ENCODE measurements at places on chromosomes 1 and 21. TPM values are rescaled to one million over a fixed set of nuclear protein-coding genes. Genes with fewer than 3 reads are reported as not detected.

- H3K27me3 ChIP-seq, result peaks cover 12% of the 10 kb centered on the region
- no peaks in the 10 kb centered on the region for H3K36me3 ChIP-seq
- DNase-seq, result no peak
- no peaks in the 10 kb centered on the region for H3K4me1 ChIP-seq
- no peak overlapping the region for H3K27ac ChIP-seq
- H3K4me3 ChIP-seq, result no peak overlapping the region
Measured at GRCh38 chr1:46171351-46171750, 3.5 kb upstream of the TSPAN1 start.

DNA sequence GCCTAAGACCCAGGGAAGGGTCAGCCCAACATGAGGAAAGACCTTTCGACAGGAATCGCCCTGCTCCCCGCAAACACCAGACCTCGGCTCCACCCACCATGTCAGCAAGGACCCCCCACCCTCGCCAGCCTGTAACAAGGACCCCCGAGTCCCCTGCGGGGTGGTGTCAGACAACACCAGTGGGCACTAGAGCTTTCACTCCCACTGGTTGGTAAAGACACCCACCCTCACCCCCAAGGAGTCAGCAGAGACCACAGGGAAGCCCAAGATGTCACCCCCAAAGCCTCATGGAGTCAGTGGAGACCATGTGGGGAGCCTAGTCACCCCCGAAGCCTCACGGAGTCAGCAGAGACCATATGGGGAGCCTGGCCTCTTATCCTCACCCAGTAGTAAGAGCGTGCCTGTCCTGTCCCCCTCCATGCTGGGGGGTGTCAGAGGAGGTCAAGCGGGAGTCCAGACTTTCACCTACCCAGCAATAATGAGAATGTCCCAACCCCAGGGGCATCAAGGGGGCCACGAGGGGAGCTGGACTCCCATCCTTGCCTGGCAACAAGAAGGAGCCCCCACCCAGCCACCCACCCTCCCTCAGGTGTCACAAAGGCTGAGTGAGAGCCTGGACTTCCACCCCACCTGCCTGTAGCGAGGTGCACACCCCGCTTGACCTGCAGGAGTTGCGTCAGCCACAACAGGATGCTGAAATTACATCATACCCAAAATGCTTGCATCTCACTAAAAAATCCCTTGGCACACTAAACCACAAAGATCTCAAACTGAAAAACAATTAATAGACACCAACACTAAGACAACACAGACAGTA is 24.8 kb downstream of the SLC19A1 start:
- H3K4me3 ChIP-seq, result no peak overlapping the region
- peaks cover 2% of the 10 kb centered on the region for H3K27me3 ChIP-seq
- DNase-seq, result no peak
- H3K4me1 ChIP-seq, result peaks cover 9% of the 10 kb centered on the region
- H3K27ac ChIP-seq, result no peak overlapping the region

DNA sequence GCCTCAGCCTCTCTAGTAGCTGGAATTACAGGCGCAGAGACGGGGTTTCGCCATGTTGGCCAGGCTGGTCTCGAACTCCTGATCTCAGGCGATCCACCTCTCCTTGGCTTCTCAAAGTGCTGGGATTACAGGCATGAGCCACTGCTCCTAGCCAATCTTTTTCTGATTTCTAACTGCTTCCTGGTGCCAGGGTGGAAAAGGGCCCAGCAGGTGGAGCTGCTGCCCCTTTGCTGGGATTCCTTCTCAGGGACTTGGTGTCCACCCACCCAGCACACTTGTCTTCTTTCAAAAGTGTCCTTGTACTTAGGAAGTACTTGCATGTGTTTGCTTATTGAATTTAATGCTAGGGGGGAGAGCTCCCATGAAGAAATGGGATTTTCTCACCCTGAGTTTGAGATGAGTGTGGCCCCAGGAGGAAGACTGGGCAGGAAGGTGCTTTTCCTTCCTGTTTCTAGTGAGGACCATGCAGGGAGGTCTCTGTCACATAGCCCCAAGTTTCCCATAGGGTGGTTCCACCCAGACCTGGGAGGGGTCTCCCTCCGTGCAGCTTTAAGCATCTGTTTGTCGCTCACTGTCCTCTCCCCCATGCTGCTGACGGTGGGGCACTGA is 14.2 kb downstream of the UTP11 start:
- peak; percentile 52 for DNase-seq
- H3K36me3 ChIP-seq, result peaks cover 7% of the 10 kb centered on the region
- H3K4me1 ChIP-seq, result peaks cover 42% of the 10 kb centered on the region

GRCh38 chr1:29330856-29331255 is 94.5 kb downstream of the PTPRU start:
- no peak for DNase-seq
- H3K27me3 ChIP-seq, result peaks cover 3% of the 10 kb centered on the region
- H3K27ac ChIP-seq, result no peak overlapping the region
- H3K36me3 ChIP-seq, result no peaks in the 10 kb centered on the region
- no peak overlapping the region for H3K4me3 ChIP-seq

- H3K27me3 ChIP-seq, result no peaks in the 10 kb centered on the region
- DNase-seq, result no peak
- no peak overlapping the region for H3K4me3 ChIP-seq
- H3K4me1 ChIP-seq, result peaks cover 7% of the 10 kb centered on the region
Measured at GRCh38 chr1:164830628-164831027, 271.6 kb downstream of the PBX1 start.

- DNase-seq, result no peak
- no peak overlapping the region for H3K27ac ChIP-seq
- no peak overlapping the region for H3K4me3 ChIP-seq
- H3K4me1 ChIP-seq, result no peaks in the 10 kb centered on the region
- H3K36me3 ChIP-seq, result no peaks in the 10 kb centered on the region
Measured at GRCh38 chr1:113247355-113247754, 143.0 kb upstream of the MAGI3 start.

GRCh38 chr1:199948587-199949280 is 78.8 kb upstream of the NR5A2 start:
- peak overlapping the region; percentile 16 for H3K27ac ChIP-seq
- H3K4me1 ChIP-seq, result peaks cover 11% of the 10 kb centered on the region
- peaks cover 1% of the 10 kb centered on the region for H3K27me3 ChIP-seq
- H3K36me3 ChIP-seq, result peaks cover 7% of the 10 kb centered on the region

- no peak for DNase-seq
- H3K36me3 ChIP-seq, result no peaks in the 10 kb centered on the region
- no peak overlapping the region for H3K4me3 ChIP-seq
Measured at GRCh38 chr1:172670791-172671190, 11.9 kb downstream of the FASLG start.

- H3K4me3 ChIP-seq, result no peak overlapping the region
- DNase-seq, result no peak
Measured at GRCh38 chr1:244084763-244085162, 33.7 kb downstream of the ZBTB18 start.

- no peak overlapping the region for H3K27ac ChIP-seq
- H3K4me3 ChIP-seq, result no peak overlapping the region
- H3K4me1 ChIP-seq, result no peaks in the 10 kb centered on the region
- no peak for DNase-seq
Measured at GRCh38 chr1:49686107-49686506, 337.6 kb downstream of the AGBL4 start.

- H3K4me1 ChIP-seq, result peaks cover 10% of the 10 kb centered on the region
- peaks cover 10% of the 10 kb centered on the region for H3K27me3 ChIP-seq
- no peak overlapping the region for H3K4me3 ChIP-seq
- no peaks in the 10 kb centered on the region for H3K36me3 ChIP-seq
- no peak overlapping the region for H3K27ac ChIP-seq
Measured at GRCh38 chr1:182304218-182304617, 87.4 kb downstream of the GLUL start.

- no peak overlapping the region for H3K27ac ChIP-seq
- no peaks in the 10 kb centered on the region for H3K27me3 ChIP-seq
- H3K4me1 ChIP-seq, result peaks cover 61% of the 10 kb centered on the region
- no peak overlapping the region for H3K4me3 ChIP-seq
- H3K36me3 ChIP-seq, result no peaks in the 10 kb centered on the region
Measured at GRCh38 chr1:62722796-62723195, 34.6 kb upstream of the DOCK7 start.

DNA sequence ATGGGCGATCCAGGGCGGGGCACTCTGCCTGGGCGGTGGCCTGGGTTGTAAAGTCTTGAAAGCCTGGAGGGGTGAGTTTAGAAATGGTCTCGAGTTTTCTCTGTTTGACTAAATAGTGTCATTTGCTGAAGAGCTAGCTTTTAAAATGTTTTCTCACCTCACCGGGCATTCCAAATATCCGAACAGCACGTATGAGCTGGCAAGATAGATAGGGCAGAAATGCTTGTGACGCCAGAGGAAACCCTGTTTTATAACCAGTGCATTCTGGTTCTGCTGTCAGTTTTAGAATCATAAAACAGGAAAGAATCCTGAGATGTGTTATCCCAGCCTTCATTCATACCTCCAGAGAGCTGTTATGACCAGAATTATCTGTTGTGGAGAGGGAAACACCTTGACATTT is 725 bp downstream of the RTCA start:
- H3K4me3 ChIP-seq, result peak overlapping the region; percentile 100
- peaks cover 25% of the 10 kb centered on the region for H3K4me1 ChIP-seq
- peaks cover 44% of the 10 kb centered on the region for H3K36me3 ChIP-seq

GRCh38 chr1:36301220-36301619 is 4.9 kb upstream of the SH3D21 start:
- H3K27ac ChIP-seq, result peak overlapping the region; percentile 69
- peaks cover 39% of the 10 kb centered on the region for H3K4me1 ChIP-seq
- peaks cover 3% of the 10 kb centered on the region for H3K27me3 ChIP-seq
- H3K4me3 ChIP-seq, result no peak overlapping the region
- DNase-seq, result no peak
- peaks cover 47% of the 10 kb centered on the region for H3K36me3 ChIP-seq

GRCh38 chr1:233523047-233523446 is 90.9 kb upstream of the KCNK1 start:
- H3K27me3 ChIP-seq, result no peaks in the 10 kb centered on the region
- no peaks in the 10 kb centered on the region for H3K4me1 ChIP-seq
- DNase-seq, result no peak
- H3K4me3 ChIP-seq, result no peak overlapping the region

- no peaks in the 10 kb centered on the region for H3K27me3 ChIP-seq
- no peak overlapping the region for H3K27ac ChIP-seq
- peaks cover 32% of the 10 kb centered on the region for H3K4me1 ChIP-seq
- no peaks in the 10 kb centered on the region for H3K36me3 ChIP-seq
- DNase-seq, result peak; percentile 73
Measured at GRCh38 chr1:58739856-58740466, 40.1 kb upstream of the MYSM1 start.

GRCh38 chr1:86998727-86999126 is 84.3 kb downstream of the HS2ST1 start:
- H3K27ac ChIP-seq, result no peak overlapping the region
- no peaks in the 10 kb centered on the region for H3K27me3 ChIP-seq
- peaks cover 4% of the 10 kb centered on the region for H3K36me3 ChIP-seq

DNA sequence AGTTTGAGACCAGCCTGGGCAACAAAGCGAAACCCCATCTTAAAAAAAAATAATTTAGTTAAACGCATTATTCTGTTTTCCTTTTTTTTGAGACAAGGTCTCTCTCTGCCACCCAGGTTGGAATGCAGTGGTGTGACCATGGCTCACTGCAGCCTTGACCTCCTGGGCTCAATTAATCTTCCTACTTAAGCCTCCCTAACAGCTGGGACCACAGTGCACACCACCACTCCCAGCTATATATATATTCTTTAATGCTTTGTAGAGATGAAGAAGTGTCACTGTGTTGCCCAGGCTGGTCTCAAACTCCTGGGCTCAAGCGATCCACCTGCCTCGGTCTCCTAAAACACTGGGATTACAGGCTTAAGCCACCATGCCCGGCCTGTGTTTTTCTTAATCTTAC is 7.7 kb upstream of the KLF17 start:
- DNase-seq, result no peak
- peaks cover 11% of the 10 kb centered on the region for H3K4me1 ChIP-seq
- H3K27me3 ChIP-seq, result peaks cover 2% of the 10 kb centered on the region
- H3K27ac ChIP-seq, result no peak overlapping the region
- H3K36me3 ChIP-seq, result no peaks in the 10 kb centered on the region

DNA sequence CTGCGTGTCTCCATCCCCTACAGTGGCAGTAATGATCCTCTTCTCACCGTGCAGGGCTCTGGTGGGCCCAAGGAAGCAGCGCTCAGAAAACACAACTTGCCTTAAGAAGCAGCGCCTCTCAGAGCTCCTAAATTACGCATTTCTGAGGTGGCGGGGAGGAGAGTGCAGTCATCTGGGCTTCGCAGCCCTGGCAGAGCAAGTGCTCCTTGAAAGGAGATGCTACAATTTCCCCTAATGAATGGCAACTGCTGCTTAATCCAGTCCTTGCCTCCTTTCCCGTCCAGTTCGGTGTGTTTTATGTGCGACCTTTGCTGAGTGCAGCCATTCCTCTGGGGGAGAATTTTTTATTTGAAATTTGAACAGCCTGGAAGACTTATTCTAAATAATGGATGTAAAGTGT is 287.3 kb downstream of the PTPRU start:
- DNase-seq, result no peak
- H3K36me3 ChIP-seq, result peaks cover under 1% of the 10 kb centered on the region
- H3K27ac ChIP-seq, result no peak overlapping the region
- peaks cover 9% of the 10 kb centered on the region for H3K27me3 ChIP-seq

GRCh38 chr1:43256675-43257570 is 12.9 kb upstream of the TMEM125 start:
- DNase-seq, result no peak
- H3K27ac ChIP-seq, result no peak overlapping the region
- H3K36me3 ChIP-seq, result peaks cover 8% of the 10 kb centered on the region
- no peaks in the 10 kb centered on the region for H3K4me1 ChIP-seq
- H3K4me3 ChIP-seq, result no peak overlapping the region

GRCh38 chr1:74425676-74426075 is 86.7 kb downstream of the LRRC53 start:
- no peaks in the 10 kb centered on the region for H3K27me3 ChIP-seq
- no peaks in the 10 kb centered on the region for H3K4me1 ChIP-seq
- no peaks in the 10 kb centered on the region for H3K36me3 ChIP-seq
- DNase-seq, result no peak

GRCh38 chr1:18397641-18398040 is 83.1 kb upstream of the KLHDC7A start:
- H3K4me1 ChIP-seq, result no peaks in the 10 kb centered on the region
- no peak overlapping the region for H3K4me3 ChIP-seq
- no peak overlapping the region for H3K27ac ChIP-seq
- DNase-seq, result no peak
- H3K27me3 ChIP-seq, result no peaks in the 10 kb centered on the region
- no peaks in the 10 kb centered on the region for H3K36me3 ChIP-seq

Gene FCRL1
- not detected for total RNA-seq

Gene SPRR2B
- total RNA-seq, result not detected

Gene WNT3A
- total RNA-seq, result not detected

Gene TMEM269
- total RNA-seq, result not detected

Gene CLCA4
- not detected for total RNA-seq

Gene DNAJC6
- total RNA-seq, result 15.5 TPM

Gene LAMB3
- total RNA-seq, result 9.8 TPM

Gene PSRC1
- 29.3 TPM for total RNA-seq

Gene PDC
- total RNA-seq, result 0.22 TPM

Gene SH3D21
- 2.7 TPM for total RNA-seq

Gene CRYBG2
- not detected for total RNA-seq

Gene NTMT2
- not detected for total RNA-seq

Measured in HFFc6 (cell line).